ENCODE measurements at places on chromosomes 1 and 21.

DNA sequence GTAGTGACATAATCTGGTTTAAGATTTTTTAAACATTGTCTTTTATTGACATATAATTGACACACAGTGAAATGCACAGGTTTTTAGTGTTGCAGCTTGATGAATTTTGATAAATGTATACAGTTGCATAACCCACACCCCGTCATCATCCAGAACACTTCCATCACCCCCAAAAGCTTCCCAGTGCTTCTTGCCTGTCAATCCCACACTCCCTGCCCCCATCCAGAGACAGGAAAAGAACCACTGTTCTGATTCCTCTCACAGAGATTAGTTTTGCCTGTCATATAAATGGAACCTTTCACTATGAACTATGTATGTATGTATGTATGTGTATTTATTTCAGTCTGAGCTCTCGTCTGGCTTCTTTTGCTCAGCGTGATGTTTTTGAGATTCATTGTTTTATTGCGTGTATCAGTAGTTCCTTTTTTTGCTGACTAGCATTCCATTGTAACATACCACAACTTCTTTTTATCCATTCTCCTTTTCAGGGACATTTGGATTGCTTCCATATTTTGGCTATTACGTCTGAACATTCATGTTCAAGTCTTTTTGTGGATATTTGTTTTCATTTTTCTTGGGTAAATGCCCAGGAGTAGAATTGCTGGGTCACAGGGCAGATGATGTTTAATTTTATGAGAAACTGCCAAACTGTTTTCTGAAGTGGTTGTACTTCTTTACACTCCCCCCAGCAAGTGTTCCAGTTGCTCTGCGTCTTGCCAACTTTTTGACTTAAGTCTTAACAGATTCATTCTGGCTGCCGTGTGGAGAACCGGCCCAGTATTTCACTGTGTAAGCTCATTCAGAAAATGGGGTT is 8.7 kb downstream of the UBIAD1 start:
- DNase-seq, result no peak

DNA sequence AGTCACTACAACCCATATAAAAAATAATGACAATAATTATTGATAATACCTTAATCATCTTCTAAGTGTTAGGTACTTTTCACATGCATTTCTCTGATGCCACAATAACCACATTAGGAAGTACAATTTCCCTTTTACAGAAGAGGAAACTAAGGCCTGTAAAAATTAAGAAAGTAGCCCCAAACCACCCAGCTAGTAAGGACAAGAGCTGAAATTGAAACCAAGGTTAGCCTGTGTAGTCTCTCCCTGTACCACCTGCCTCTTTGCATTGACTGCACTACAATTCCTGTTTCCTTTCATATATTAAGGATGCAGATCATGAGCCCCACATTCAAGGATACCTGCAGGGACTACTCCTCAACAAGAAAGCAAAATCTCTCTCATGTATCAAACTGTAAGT is 288.8 kb downstream of the GPATCH2 start:
- DNase-seq, result no peak

DNA sequence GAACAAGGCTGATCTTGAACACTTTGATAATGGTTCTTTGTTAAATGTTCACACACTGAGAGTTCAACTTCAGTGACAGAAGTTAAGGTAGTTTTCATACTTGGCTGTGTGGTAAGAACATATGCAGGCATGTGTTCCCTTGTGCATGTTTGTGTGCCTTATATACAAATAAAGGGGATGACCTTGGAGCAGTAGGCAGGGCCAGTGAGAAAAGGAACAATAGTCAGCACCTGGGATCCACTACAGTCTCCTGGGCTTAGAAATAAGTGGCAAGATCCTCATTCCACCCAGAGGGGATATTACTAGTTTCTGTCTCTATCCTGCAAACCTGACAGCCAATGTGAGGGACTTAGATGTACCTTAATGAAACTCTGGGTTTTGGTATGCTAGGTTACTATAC is 50.3 kb upstream of the DMRTA2 start:
- DNase-seq, result no peak

- no peak for DNase-seq
Measured at GRCh38 chr1:169475806-169476387, 9.8 kb downstream of the SLC19A2 start.

DNA sequence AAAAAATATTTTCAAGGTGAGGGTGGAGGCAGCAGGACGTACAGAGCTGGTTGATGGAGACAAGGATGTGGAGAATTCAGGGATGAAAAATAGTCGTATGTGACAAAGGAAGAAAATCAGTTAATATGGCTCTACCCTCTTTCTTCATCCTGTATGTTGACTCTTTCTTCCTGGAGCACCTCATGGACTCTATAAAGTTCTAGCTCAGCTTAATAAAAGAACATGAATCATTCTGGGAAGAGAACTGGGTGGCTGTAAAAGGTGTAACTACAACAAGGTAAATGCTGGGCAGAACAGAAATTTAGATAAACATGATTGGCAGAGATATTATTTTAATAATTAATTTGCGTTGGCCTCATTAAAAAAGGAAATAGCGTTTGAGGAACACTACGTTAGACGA is 241.8 kb upstream of the MAP1LC3C start:
- DNase-seq, result no peak

GRCh38 chr1:6490181-6491080 is 1.0 kb downstream of the PLEKHG5 start:
- no peak for DNase-seq

DNA sequence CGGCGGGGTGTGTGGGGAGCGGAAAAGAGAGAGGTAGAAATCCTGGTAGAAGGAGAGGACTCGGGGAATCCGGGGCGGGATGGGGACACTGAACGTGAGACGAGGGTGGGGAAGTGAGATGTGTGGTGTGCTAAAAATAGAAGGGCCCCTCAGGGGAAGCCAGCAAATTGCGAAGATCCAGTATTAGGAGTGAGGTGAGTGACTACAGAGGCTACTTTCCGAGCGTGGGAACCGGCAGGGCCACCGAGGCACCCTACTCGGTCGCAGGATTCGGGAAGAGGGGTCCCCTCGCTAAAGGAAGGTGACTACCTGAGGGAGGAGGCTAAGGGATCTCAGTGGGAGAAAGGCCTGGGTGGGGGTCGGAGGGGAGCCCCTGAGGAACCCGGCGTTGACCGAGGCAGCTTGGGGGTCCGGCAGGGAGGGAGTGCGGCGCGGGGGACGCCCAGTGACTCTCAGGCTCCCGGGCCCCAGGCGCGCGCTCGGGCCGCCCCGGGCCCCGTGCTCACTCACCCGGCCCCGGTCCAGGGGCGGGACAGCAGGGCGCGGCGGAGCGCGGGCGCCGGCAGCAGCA is 318 bp downstream of the ALDH4A1 start:
- no peak for DNase-seq

GRCh38 chr1:160194737-160195059 is 4.3 kb downstream of the CASQ1 start:
- no peak for DNase-seq

DNA sequence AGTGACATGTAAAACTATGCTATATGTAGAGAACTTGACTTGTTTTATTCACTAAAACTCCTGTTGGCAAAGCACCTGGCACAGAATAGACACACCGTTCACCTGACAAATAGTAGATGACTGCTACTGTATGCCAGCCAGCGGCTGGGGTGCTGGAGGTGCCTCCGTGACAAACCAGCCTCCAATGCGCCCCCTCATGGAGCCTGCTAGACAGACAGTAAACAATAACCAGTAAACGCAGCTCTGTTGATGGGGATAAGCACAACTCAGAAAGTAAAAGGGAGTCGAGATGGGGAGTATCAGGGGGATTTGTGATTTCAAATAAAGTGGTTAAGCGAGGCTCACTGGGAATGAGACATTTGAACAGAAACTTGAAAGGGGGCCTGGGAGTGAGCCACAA is 107.2 kb downstream of the PRDM2 start:
- no peak for DNase-seq

Data from NCI-H2081 treated with DMSO at 0.1 percent for 48 hours (cell line).